ENCODE measurements at places on chromosomes 6 and 20. TPM values are rescaled to one million over a fixed set of nuclear protein-coding genes. Genes with fewer than 3 reads are reported as not detected.

TNF gene
- total RNA-seq = not detected

RBBP8NL gene
- 0.43 TPM for total RNA-seq

CTAGE9 gene
- total RNA-seq = not detected

ZBTB46 gene
- 22.4 TPM for total RNA-seq

RBM12 gene
- 175 TPM for total RNA-seq

BTN2A1 gene
- total RNA-seq = 11.0 TPM

ACTL10 gene
- total RNA-seq = not detected

SYNDIG1 gene
- 5.9 TPM for total RNA-seq

TAGAP gene
- not detected for total RNA-seq

DNA sequence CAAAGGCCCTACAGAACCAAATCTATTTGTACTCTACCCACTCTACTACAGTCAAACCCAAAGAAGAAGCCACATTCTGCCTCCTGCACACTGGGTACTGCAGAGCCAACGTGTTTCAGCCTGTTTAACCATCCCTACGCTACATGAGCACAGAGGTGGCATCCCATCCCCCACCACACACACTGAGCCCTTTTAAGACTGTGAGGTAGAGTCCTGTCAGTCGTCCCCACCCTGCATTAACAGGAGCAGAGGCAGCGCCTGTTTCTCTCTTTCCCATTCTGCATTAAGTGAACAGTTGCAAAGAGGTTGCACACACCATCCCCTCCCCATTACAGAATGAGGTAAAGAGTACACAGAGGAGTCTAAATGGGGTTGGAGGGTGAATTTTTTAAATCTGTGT lies 5.2 kb upstream of the RSPH4A start:
- H3K27me3 ChIP-seq = no peaks in the 10 kb centered on the region
- no peak for DNase-seq
- H3K36me3 ChIP-seq = no peaks in the 10 kb centered on the region
- H3K27ac ChIP-seq = no peak overlapping the region
- H3K4me1 ChIP-seq = no peaks in the 10 kb centered on the region

DNA sequence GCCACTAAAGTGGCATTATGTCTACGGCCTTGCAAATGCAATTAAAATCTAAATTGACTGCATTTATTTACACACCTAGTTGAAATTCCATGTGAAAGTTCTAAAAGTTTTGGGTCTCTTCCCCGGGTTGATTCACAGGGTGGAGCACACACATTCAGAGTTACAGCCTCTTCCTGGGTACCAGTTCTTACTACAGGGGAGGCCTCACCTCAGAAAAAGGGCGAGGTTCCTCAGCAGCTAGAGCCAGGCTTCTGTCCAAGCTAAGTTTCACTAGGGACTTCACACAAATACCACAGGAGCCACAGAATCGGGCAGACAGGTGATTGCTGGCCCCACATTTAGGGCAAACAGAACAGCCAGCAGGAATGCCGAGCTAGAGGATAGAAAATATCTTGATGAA lies 52.7 kb downstream of the DZANK1 start:
- DNase-seq = no peak
- no peaks in the 10 kb centered on the region for H3K36me3 ChIP-seq
- H3K4me1 ChIP-seq = no peaks in the 10 kb centered on the region
- no peaks in the 10 kb centered on the region for H3K27me3 ChIP-seq
- no peak overlapping the region for H3K4me3 ChIP-seq

GRCh38 chr6:98044791-98045470 lies 761.9 kb upstream of the MMS22L start:
- no peak overlapping the region for H3K27ac ChIP-seq
- no peaks in the 10 kb centered on the region for H3K36me3 ChIP-seq
- peaks cover 44% of the 10 kb centered on the region for H3K4me1 ChIP-seq
- H3K27me3 ChIP-seq = no peaks in the 10 kb centered on the region
- DNase-seq = no peak
- H3K4me3 ChIP-seq = no peak overlapping the region

DNA sequence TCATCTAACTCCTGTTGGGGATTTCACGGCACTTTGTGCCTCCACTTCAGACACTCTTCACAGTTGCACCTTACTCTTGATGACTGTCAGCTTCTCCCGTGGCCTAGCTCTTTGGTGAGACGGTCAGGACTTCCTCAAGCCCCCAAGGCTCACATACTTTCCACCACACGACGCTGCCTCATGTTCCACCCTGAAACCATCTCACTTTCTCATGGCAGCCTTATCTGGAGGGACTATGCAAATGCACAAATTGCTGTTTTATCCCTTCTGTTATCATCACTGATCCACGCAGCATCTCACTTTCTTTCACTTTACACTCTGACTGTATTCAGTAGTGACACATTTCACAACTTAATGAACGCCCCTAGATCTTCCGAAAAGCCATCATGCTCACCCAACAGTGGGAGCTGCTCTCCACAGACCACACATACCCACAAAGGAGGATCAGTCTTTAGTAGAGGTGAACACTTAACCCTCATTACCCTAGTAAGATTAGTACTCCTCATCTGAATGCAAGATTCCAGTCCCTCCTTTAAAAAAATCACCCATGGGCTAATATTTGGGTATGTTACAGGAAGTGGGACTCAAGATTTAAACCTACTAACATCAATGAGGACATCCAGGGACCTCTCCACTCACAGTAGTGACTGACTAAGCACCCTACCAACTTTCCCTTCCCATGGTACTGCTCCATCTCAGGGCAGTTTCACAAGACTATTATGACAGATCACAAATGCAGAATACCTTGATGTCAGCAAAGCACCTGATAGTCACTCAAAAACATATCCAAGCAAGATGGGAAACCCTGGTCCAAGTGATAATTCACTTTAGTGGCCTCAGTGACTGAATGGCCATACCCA lies 35.4 kb downstream of the FYN start:
- H3K4me3 ChIP-seq = no peak overlapping the region
- no peaks in the 10 kb centered on the region for H3K36me3 ChIP-seq
- H3K27me3 ChIP-seq = no peaks in the 10 kb centered on the region
- no peak overlapping the region for H3K27ac ChIP-seq
- no peak for DNase-seq

GRCh38 chr6:743320-744096 lies 50.6 kb upstream of the EXOC2 start:
- no peak overlapping the region for H3K27ac ChIP-seq
- DNase-seq = no peak
- no peak overlapping the region for H3K4me3 ChIP-seq
- H3K36me3 ChIP-seq = no peaks in the 10 kb centered on the region

DNA sequence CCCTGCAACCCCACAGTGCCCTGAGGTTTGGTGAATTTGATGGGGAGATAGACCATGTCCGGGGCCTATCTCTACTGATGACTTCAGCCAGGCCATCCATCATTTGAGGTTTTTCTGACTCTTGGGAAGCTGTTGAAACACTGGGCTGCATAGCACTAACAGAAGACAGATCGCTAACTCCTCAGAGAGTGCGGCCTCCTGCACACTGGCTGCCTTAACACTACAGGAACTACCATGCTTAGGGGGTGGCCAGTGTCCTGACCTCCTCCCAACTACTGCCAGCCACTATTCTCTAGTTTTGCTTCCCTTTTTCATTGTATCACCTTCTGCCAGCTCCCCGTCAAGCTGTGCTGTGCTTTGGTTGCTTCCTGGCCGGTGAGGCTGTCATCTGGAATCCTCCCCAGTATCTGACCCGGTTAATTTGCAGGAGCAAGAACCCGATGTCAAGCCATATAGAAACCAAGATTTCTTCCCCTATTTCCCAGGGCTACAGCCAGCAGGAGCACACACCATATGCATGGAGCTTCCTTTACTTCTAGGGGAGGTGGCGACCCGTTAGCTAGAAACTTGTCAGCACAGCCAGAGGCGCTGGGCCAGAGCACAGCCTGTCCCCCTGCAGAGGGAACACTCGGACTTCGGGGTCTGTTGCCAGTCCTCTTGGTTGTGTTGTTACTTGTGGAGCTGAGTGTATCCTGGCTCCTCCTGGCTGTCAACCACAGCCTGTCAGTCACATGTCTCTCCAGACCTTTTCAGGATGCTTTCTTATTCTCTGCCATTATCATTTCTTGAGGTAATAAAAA lies 57.3 kb upstream of the TRAF3IP2 start:
- peak; percentile 60 for DNase-seq
- H3K36me3 ChIP-seq = no peaks in the 10 kb centered on the region
- H3K4me3 ChIP-seq = no peak overlapping the region

GRCh38 chr6:76742919-76743318 lies 670.5 kb upstream of the IMPG1 start:
- no peak overlapping the region for H3K27ac ChIP-seq
- no peak overlapping the region for H3K4me3 ChIP-seq
- DNase-seq = no peak
- no peaks in the 10 kb centered on the region for H3K4me1 ChIP-seq

GRCh38 chr6:121657972-121658371 lies 222.5 kb downstream of the GJA1 start:
- no peak for DNase-seq
- H3K4me1 ChIP-seq = no peaks in the 10 kb centered on the region
- H3K4me3 ChIP-seq = no peak overlapping the region
- peaks cover 1% of the 10 kb centered on the region for H3K27me3 ChIP-seq
- no peak overlapping the region for H3K27ac ChIP-seq

- H3K36me3 ChIP-seq = no peaks in the 10 kb centered on the region
- H3K4me3 ChIP-seq = no peak overlapping the region
- no peaks in the 10 kb centered on the region for H3K27me3 ChIP-seq
- no peak for DNase-seq
- H3K4me1 ChIP-seq = peaks cover 5% of the 10 kb centered on the region
These were observed 4.3 kb downstream of the VAPB start for GRCh38 chr20:58393299-58393698.

DNA sequence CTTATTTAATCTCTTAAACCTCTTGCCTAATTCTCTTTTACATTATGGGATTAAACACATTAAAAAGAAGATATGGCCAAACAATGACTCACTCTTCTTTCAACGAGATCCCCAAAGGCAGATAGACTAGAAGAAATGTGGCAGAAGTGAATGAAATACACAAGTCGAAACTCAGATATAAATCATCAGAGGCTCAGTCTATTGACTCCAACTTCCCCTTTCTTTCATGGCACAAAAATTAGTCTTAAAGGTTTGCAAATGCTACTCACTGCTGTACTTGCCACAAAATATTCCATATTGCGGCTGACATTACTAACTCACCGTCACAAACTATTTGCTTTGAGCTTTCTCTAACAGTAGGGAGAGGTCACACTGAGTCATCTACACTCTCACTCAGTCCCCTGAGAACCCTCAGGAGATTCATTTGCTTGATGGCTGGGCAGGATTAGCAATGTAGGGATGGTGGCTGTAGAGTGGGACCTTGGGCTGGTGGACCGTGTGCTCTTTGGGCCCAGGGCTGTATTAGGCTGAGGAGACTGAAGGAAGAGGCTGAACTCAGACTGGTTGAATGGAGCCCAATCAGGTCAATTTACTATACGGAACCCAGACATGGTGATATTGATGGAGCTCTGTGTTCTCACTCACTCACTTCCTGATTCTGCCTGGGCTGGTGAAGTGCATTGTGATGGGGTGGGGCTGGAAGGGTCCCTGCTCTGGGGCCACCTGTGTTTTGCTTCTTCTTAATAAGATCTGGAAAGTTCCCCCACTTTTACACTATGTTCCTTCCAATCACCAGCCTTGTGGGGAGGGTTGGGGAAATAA lies 42.8 kb upstream of the UBR2 start:
- no peak overlapping the region for H3K4me3 ChIP-seq
- H3K27me3 ChIP-seq = no peaks in the 10 kb centered on the region
- no peaks in the 10 kb centered on the region for H3K36me3 ChIP-seq
- no peaks in the 10 kb centered on the region for H3K4me1 ChIP-seq

- H3K4me3 ChIP-seq = peak within 1 kb of the TSS; percentile 41
- peak; percentile 70 for DNase-seq
- H3K4me1 ChIP-seq = peaks cover 3% of the 10 kb centered on the region
- H3K27ac ChIP-seq = peak within 1 kb of the TSS; percentile 13
- H3K27me3 ChIP-seq = no peaks in the 10 kb centered on the region
- peaks cover 2% of the 10 kb centered on the region for H3K36me3 ChIP-seq
These were observed at the start of gene NPEPL1 for GRCh38 chr20:58692579-58693225. NPEPL1 (plus strand) TSS chr20:58692800; CDS start chr20:58692901, 101 bp downstream.

- no peaks in the 10 kb centered on the region for H3K36me3 ChIP-seq
- H3K27ac ChIP-seq = no peak overlapping the region
- no peak for DNase-seq
- no peak overlapping the region for H3K4me3 ChIP-seq
- peaks cover 20% of the 10 kb centered on the region for H3K27me3 ChIP-seq
These were observed 146.6 kb downstream of the SOBP start for GRCh38 chr6:107636486-107636885.

GRCh38 chr6:149754548-149754947 lies 5.0 kb downstream of the PCMT1 start:
- peak; percentile 2 for DNase-seq
- H3K4me3 ChIP-seq = no peak overlapping the region
- no peaks in the 10 kb centered on the region for H3K27me3 ChIP-seq
- no peaks in the 10 kb centered on the region for H3K4me1 ChIP-seq

- no peaks in the 10 kb centered on the region for H3K4me1 ChIP-seq
- no peak overlapping the region for H3K27ac ChIP-seq
- no peaks in the 10 kb centered on the region for H3K27me3 ChIP-seq
- no peak for DNase-seq
- H3K36me3 ChIP-seq = no peaks in the 10 kb centered on the region
These were observed 26.4 kb downstream of the MEP1A start for GRCh38 chr6:46819561-46819960.

DNA sequence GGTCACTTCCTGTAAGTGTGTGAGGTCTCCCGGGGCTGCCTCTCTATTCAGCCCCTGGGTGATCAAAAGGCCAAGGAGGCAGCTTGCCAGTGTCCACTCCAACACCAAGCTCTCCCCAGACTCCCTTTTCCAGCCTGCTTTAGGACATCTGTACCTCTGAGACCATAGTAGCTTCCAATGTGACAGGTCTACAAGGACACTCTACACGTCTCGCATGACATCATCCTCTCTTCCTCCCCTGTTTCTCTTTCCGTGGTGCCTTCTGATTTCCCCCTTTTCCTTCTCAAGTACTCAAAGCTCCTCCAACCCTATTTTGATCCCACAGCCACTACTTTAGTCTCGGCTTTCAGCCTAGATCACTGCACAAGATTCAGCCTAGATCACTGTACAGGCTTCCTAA lies 26.4 kb downstream of the HLA-F start:
- H3K36me3 ChIP-seq = no peaks in the 10 kb centered on the region
- no peaks in the 10 kb centered on the region for H3K4me1 ChIP-seq
- peak overlapping the region; percentile 61 for H3K4me3 ChIP-seq
- H3K27ac ChIP-seq = no peak overlapping the region
- DNase-seq = no peak
- peaks cover 50% of the 10 kb centered on the region for H3K27me3 ChIP-seq

DNA sequence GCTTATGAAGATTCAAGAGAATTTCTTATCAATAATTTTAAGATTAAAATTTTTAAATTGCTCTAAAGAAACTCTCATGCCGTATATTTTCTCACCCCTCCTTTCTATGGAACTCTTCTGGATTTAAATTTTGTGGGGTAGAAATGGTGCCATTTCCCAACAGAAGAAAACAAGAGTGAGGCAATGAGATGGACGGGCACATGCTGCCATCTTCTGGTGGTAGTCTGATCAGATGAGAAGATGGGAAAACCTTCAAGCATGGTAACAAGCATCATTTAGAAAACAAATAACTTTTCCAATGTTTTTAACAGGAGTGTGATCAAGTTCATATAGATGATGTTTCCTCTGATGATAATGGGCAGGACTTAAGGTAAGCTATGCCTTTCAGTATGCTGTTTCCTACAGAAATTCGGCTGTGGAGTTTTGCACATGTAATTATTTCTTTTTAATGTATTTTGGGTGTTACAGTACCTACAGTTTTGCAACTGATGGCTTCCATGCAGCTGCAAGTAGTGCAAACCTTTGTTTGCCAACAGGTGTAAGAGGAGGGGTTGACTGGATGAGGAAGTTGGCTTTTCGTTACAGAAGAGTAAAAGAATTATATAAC lies 271.4 kb downstream of the EYA4 start:
- H3K36me3 ChIP-seq = no peaks in the 10 kb centered on the region
- no peaks in the 10 kb centered on the region for H3K27me3 ChIP-seq
- no peaks in the 10 kb centered on the region for H3K4me1 ChIP-seq
- H3K27ac ChIP-seq = no peak overlapping the region
- H3K4me3 ChIP-seq = no peak overlapping the region

All from H1 (cell line).